ENCODE measurements at places on chromosomes 7 and 10.

GRCh38 chr10:128432423-128432822 is 306.2 kb upstream of the MKI67 start:
- DNase-seq, result no peak

DNA sequence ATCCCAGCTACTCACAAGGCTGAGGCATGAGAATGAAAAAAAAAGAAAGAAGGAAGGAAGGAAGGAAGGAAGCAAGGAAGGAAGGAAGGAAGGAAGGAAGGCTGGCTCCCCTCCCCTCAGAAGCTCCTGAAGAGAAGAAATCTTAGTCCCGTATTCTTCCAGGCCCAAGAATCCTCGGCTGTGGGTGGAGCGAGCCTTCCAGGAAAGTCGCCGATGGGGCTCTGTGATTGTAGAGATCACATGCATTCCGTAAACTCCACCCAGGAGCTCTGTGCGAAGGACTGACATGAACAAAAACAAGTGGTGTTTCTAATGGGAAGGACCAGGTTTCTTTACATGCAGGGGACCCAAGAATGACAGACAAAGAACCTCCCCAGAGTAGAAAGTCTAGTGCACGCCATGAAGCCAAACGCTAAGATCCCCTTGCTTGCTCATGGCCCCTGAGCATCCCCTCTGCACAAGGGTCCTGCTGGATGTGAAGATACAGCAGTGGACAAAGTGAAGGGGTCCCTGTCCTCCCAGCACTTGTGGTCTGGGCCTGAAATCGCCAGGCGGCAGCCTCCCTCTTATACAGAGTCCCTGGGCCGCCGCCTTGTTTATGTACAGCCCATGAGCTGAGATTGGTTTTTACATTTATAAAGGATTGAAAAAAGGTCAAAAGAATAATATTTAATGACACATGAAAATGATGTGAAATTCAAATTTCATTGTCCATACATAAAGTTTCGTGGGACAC is 25.2 kb downstream of the CNPY1 start:
- no peak for DNase-seq

DNA sequence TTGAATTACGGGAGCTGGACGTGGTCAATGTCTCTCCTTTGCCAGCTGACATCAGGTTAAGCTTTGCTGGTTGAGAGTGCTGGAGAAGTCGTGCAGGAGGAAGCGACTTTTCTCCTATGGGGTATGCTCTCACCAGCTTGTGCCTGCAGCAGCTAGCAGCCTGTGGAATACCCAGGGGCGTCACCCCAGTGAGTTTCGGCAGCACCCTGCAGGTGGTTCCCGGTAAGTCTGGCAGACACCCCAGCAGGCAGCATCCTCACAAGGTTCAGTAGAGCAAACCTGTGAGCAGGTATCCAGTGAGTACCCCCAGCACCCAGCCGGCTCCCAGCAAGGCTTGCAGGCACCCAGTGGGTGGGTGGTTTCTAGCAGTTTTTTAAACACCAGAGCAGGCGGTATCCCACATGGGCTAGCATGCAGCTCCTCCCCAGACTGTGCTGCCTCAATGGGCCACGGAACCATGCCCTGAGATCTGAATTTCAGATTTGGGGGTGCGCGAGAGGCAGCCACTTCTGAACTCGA is 74.8 kb upstream of the SVIL start:
- DNase-seq, result no peak

DNA sequence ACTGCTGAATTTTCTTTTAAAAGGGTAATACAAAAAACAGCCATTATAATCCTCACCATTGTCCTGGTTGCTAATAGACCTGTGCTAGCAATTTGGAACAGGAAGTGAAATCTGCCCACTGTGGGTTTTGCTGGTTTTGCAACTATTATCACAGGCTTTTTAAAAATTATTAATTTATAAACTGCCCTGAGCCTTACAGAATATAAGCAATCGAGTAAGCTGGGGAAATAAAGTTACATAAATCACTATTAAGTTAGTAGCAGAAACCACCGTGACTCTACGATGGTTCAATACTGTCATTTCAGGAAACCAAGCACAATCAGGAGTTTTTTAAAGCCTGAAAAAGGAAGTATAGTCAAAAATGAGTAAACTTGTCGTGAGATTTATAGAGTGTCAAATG is 62.3 kb downstream of the TMEM26 start:
- no peak for DNase-seq
